ENCODE measurements at places on chromosomes 3 and 15.

- H3K36me3 ChIP-seq = peaks cover 24% of the 10 kb centered on the region
- no peaks in the 10 kb centered on the region for H3K27me3 ChIP-seq
- no peak overlapping the region for H3K27ac ChIP-seq
Observed at GRCh38 chr3:45646051-45646585, 43.1 kb upstream of the SACM1L start.

- no peaks in the 10 kb centered on the region for H3K36me3 ChIP-seq
- DNase-seq = no peak
- H3K27ac ChIP-seq = no peak overlapping the region
Observed at GRCh38 chr3:51620543-51620942, 50.5 kb upstream of the TEX264 start.

DNA sequence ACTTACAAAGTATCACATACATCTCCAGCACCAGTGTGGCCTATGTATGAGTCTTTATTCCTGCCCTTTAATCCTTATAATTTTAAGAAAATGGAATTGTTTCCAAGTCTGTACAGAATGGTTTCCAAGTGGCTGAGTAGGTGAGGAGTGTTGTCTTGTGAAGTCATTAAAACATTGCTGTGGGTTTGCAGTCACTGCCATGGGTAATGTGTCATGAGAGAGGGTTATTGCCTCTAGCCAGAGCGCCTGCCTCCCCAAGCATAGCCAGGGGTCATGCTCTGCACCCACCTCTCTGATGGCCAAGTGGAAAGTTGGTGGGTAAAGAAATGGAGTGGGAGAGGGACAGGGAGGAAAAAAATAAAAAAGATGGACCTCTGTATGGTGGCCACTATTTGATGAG, 25.3 kb downstream of the TRAK1 start:
- H3K4me3 ChIP-seq = no peak overlapping the region
- DNase-seq = no peak
- H3K4me1 ChIP-seq = peaks cover 27% of the 10 kb centered on the region
- no peaks in the 10 kb centered on the region for H3K36me3 ChIP-seq
- H3K27ac ChIP-seq = no peak overlapping the region

GRCh38 chr3:111669926-111670630, 74.9 kb upstream of the ZBED2 start:
- no peak overlapping the region for H3K27ac ChIP-seq
- peaks cover 41% of the 10 kb centered on the region for H3K36me3 ChIP-seq
- no peaks in the 10 kb centered on the region for H3K27me3 ChIP-seq
- H3K4me3 ChIP-seq = no peak overlapping the region
- DNase-seq = no peak

DNA sequence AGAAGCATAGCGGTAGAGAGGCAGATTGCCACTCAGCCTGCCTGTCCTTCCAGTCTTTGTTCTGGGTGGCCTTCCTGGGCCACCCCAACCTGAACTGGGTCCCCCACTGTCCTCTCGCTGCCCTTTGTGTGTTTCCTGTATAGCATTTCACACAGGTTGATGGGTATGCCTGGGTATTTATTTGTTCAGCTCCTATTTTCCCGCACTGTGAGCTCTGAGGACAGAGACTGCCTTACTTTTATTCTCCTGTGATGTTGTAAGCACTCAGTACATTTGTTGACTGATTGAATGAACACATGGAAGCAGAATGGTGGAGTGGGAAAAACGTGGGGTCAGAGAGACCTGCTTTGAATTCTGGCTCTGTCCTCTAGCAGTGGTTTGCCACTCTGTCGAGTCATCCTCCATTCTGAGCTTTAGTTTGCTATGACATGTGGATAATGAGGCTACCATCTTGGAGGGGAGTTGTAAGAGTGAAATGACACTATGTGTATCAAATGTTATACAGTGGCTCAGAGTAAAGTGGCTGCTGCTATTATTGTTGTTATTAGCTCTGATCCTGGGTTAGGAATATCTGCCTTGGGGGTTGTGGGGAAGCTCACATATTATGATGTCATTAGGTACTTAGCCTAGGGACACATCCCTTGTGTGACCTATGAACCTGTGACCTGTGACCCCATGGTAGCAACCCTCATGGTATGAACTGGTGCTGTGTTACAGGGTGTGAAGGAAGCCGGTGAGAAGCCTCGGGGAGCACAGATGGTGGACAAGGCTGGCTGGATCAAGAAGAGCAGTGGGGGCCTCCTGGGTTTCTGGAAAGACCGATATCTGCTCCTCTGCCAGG, 6.4 kb downstream of the PLEKHO2 start:
- H3K27me3 ChIP-seq = no peaks in the 10 kb centered on the region
- no peak overlapping the region for H3K4me3 ChIP-seq
- H3K4me1 ChIP-seq = peaks cover 51% of the 10 kb centered on the region
- peaks cover 30% of the 10 kb centered on the region for H3K36me3 ChIP-seq

GRCh38 chr3:121979734-121980449, 42.2 kb downstream of the ILDR1 start:
- no peak overlapping the region for H3K27ac ChIP-seq
- DNase-seq = no peak
- no peak overlapping the region for H3K4me3 ChIP-seq
- peaks cover 8% of the 10 kb centered on the region for H3K36me3 ChIP-seq

- no peaks in the 10 kb centered on the region for H3K27me3 ChIP-seq
- DNase-seq = no peak
- H3K4me1 ChIP-seq = peaks cover 90% of the 10 kb centered on the region
Observed at GRCh38 chr3:14431452-14431916, 29.1 kb downstream of the SLC6A6 start.

DNA sequence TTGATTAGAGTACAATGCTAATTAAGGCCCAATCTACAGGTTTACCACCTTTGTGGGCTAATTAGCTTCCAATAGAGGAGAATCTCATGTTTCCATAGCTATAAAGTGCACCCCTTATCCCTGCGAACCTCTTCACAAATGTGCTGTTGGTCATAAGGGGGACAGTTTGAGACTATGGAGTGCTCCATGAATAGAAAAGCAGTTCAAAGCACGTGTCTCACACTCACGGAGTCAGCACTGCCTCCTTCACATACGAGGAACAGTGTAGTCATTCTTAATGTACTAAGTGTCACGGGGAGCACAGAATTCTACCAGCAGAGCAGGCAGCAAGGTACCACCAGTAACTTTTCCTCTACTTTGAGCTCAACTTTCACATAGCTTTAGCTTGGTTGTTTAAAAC, 62.1 kb downstream of the ETV5 start:
- H3K27ac ChIP-seq = no peak overlapping the region
- DNase-seq = no peak
- no peaks in the 10 kb centered on the region for H3K36me3 ChIP-seq
- no peaks in the 10 kb centered on the region for H3K4me1 ChIP-seq
- no peak overlapping the region for H3K4me3 ChIP-seq

- H3K36me3 ChIP-seq = peaks cover 2% of the 10 kb centered on the region
- no peak for DNase-seq
- H3K27ac ChIP-seq = no peak overlapping the region
- H3K27me3 ChIP-seq = peaks cover 35% of the 10 kb centered on the region
Observed at GRCh38 chr15:68032672-68033071, 21.4 kb upstream of the PIAS1 start.
